Activated CD8-positive, alpha-beta T cell treated with anti-CD3 and anti-CD28 coated beads, Interleukin-2, amount 10 ng/mL, durations not matched to agents 7 days and 5 days (primary cell): ENCODE measurements at places on chromosomes 16 and 17. TPM values are rescaled to one million over a fixed set of nuclear protein-coding genes. Genes with fewer than 3 reads are reported as not detected.

GRCh38 chr16:2748757-2749455 is 3.5 kb upstream of the SRRM2 start:
- H3K36me3 ChIP-seq: peaks cover 22% of the 10 kb centered on the region
- H3K27ac ChIP-seq: no peak overlapping the region
- H3K4me1 ChIP-seq: peaks cover 31% of the 10 kb centered on the region

GRCh38 chr17:48624544-48625494 is 1.3 kb downstream of the HOXB9 start:
- no peak for DNase-seq
- no peak overlapping the region for H3K27ac ChIP-seq
- no peaks in the 10 kb centered on the region for H3K36me3 ChIP-seq
- peaks cover 18% of the 10 kb centered on the region for H3K4me1 ChIP-seq
- peaks cover 81% of the 10 kb centered on the region for H3K27me3 ChIP-seq
- peak overlapping the region; percentile 73 for H3K4me3 ChIP-seq

GRCh38 chr16:67748834-67749233 is 29.7 kb upstream of the GFOD2 start:
- peaks cover 2% of the 10 kb centered on the region for H3K36me3 ChIP-seq
- peak overlapping the region; percentile 30 for H3K27ac ChIP-seq
- H3K4me3 ChIP-seq: no peak overlapping the region

DNA sequence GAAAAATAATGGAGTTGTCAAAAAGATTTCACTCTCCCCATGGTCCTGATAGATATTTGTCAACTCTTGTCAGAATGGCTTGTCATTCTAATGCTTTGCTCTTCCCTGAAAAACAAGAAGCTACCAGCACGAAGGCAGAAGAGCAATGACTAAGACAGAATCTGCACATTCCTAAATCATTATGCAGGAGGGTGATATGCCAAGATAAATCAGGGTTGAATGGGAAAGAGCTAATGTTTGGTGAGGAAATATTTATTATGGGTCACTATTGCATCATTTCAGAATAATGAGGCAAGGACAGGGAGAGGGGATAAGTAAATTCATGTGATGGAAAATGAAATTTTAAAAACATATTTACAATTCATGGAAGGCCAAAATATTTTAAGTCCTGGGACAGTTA is 297.5 kb upstream of the XYLT1 start:
- H3K27me3 ChIP-seq: peaks cover 2% of the 10 kb centered on the region
- H3K4me3 ChIP-seq: no peak overlapping the region
- H3K36me3 ChIP-seq: no peaks in the 10 kb centered on the region

GRCh38 chr16:60463986-60464385 is 1572.3 kb downstream of the CDH8 start:
- H3K36me3 ChIP-seq: no peaks in the 10 kb centered on the region
- no peak overlapping the region for H3K4me3 ChIP-seq
- DNase-seq: no peak
- H3K27me3 ChIP-seq: no peaks in the 10 kb centered on the region
- no peak overlapping the region for H3K27ac ChIP-seq

DNA sequence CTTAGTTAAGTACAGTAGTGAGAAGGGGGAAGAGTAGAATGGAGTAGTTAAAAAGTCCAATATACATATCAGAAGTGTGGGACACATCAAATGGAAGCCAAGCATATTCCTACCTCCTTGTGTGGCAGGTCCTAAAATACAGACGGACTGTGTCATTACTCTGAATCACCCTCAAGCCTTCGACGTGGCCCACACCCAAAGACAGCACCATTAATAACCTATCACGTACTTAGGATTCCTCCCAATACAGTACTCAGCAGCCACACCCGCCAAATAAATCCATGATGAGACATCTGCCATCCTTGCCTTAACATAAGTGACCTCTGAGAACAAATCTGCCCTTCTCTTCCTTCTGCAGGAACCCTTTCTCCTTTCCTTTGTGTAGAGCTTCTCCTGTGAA is 38.9 kb downstream of the UBE2G1 start:
- H3K4me1 ChIP-seq: peaks cover 8% of the 10 kb centered on the region
- DNase-seq: no peak
- no peak overlapping the region for H3K4me3 ChIP-seq
- H3K36me3 ChIP-seq: peaks cover 37% of the 10 kb centered on the region

DNA sequence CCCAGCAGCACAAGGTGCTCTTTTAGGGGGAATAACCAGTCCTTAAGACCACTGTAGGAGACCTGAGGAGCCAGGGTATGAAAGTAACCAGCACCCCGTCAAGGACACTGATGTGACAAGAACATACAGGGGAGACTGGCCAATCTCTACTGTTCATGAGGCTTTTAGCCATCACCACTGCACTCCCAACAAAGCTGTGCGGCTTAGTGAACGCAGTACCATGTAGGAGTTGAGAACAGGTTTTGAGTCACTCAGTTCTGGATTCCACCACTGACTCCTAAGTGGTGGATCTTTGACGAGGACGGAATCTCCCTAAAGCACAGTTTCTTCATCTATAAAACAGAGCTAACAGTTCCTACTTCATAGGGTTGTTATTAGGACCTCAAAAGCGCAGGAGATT is 26.8 kb downstream of the COG4 start:
- H3K4me1 ChIP-seq: peaks cover 22% of the 10 kb centered on the region
- H3K27ac ChIP-seq: no peak overlapping the region
- DNase-seq: no peak
- H3K4me3 ChIP-seq: no peak overlapping the region
- H3K36me3 ChIP-seq: peaks cover 59% of the 10 kb centered on the region
- no peaks in the 10 kb centered on the region for H3K27me3 ChIP-seq

GRCh38 chr17:41519501-41520224 is 973 bp upstream of the KRT15 start:
- H3K4me3 ChIP-seq: no peak overlapping the region
- no peaks in the 10 kb centered on the region for H3K36me3 ChIP-seq
- no peak for DNase-seq
- no peaks in the 10 kb centered on the region for H3K4me1 ChIP-seq
- H3K27ac ChIP-seq: no peak overlapping the region

DNA sequence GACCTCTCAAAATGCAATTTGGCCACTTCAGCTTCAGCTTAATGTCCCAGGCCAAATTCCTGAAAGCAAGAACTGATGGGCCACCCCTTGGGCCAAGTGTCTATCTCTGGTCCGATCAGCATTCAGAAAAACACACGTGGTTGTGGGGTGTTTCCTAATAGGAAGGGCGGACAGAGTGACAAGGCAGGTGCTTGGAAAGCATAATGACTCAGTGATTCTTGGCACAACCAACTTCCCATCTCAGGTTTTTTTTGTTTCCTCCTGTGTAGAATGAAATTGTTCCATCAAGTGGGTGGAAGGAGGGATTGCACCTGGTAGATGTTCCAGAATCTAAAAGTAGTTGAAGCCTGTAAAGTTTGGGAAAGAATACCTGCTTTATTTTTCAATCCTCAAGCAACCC is 155.6 kb downstream of the HS3ST2 start:
- peaks cover 6% of the 10 kb centered on the region for H3K27me3 ChIP-seq
- DNase-seq: no peak
- no peak overlapping the region for H3K27ac ChIP-seq
- H3K36me3 ChIP-seq: no peaks in the 10 kb centered on the region
- no peak overlapping the region for H3K4me3 ChIP-seq

DNA sequence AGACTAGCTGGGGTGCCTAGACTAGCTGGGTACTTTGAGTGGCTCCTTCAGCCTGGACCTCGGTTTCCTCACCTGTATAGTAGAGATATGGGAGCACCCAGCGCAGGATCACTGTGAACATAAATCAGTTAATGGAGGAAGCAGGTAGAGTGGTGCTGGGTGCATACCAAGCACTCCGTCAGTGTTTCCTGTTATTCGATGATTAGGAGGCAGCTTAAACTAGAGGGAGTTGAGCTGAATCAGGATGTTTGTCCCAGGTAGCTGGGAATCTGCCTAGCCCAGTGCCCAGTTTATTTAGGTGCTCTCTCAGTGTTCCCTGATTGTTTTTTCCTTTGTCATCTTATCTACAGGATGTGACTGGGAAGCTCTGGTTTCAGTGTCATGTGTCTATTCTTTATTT is 8.4 kb upstream of the TMEM235 start:
- peaks cover 11% of the 10 kb centered on the region for H3K4me1 ChIP-seq
- peaks cover 53% of the 10 kb centered on the region for H3K36me3 ChIP-seq
- no peak overlapping the region for H3K4me3 ChIP-seq

GRCh38 chr17:33986566-33986965 is 268.5 kb upstream of the CCL2 start:
- H3K4me1 ChIP-seq: no peaks in the 10 kb centered on the region
- no peak for DNase-seq
- no peak overlapping the region for H3K4me3 ChIP-seq
- H3K36me3 ChIP-seq: no peaks in the 10 kb centered on the region

DNA sequence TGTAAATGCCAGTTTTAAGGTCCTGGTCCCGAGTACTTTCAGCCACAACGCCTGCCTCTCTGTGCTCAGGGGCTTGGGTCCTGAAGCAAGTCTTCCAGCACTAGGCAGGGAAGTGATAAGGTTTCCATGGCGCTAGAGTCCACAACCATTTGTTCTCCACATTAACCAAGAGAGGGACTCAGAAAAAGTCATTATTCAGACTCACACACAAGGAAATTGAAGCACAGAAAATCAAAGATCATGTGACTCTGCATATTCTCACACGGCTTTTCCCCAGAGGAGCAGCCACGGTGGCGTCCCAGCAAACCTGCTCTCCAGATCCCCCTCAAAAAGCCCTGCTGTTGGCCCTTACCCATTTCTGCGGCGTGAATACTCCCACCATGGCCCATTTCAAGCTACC is 9.7 kb downstream of the ENPP7 start:
- peaks cover 4% of the 10 kb centered on the region for H3K4me1 ChIP-seq
- peaks cover 10% of the 10 kb centered on the region for H3K27me3 ChIP-seq
- H3K36me3 ChIP-seq: no peaks in the 10 kb centered on the region

DNA sequence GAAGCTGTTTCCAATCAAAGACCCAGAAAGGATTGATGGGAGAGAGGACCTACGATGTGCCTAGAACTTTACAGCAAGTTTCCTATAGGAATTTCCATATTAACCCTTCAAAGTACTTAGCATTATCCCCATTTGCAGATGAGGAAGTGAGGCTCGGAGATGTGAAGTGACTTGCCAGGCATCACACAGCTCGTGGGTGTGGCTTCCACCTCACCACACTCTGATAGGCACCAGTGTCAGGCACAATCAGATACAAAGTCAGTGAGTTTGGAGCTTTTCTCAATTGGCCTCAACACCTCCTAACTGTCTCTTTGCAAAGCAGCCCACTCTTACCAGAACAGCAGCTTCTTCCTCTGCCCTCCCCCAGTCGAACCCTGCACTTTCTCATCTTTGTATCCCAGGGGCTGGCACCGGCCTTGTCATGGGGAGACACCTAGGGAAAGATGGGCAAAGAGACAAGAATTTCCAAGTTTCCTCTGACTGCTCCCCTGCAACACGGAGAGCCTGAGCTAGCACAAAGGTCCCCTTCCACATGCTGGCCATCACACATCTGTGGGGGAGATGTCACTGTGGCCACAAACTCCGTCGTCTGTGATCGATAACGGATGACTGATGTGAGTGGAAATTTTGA is 37.4 kb upstream of the CCL1 start:
- H3K36me3 ChIP-seq: no peaks in the 10 kb centered on the region
- no peak for DNase-seq
- peaks cover 37% of the 10 kb centered on the region for H3K4me1 ChIP-seq
- no peak overlapping the region for H3K27ac ChIP-seq
- H3K4me3 ChIP-seq: no peak overlapping the region

DNA sequence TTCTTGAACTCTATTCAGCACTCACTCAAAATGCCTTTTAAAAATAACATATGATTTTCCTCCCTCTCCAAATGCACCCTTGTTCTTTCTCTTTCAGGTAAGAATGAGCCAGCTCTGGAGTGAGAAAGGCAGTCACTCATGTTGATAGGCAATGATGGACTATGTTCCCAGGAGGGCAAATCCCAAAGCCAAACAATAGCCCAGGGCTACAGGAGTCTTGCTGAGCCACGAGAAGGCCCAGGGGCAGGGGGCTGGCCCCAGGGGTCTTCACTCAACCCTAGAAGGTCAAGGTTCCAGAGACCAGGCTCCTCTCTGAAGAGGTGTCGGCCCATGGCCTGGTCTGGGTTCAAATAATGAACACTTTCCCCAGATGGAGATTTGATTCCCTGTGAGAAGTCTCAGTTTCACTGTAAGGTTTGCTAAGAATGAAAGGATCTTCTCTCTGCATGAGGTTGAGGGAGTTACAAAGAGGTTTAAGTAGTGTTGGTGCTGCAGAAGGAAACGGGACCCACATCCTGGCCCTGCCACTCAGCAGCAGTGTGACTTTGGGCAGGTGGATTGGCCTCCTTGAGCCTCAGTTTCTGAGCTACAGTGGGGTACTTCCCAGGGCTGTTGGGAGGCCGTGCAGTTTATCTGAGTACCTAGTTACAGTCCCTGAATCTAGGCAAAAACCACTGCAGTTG is 49.0 kb downstream of the RTN4RL1 start:
- H3K4me1 ChIP-seq: peaks cover 31% of the 10 kb centered on the region
- H3K27ac ChIP-seq: peak overlapping the region; percentile 22
- peaks cover 11% of the 10 kb centered on the region for H3K27me3 ChIP-seq
- no peaks in the 10 kb centered on the region for H3K36me3 ChIP-seq
- DNase-seq: peak; percentile 65

DNA sequence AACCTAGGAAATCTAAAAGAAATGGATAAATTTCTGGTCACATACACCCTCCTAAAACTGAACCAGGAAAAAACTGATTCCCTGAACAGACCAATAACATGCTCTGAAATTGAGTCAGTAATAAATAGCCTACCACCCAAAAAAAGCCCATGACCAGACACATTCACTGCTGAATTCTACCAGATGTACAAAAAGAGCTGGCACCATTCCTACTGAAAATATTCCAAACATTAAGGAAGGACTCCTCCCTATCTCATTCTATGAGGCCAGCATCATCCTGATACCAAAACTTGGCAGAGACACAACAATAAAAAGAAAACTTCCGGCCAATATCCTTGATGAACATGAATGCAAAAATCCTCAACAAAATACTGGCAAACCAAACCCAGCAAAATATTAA is 52.9 kb downstream of the TTC19 start:
- H3K36me3 ChIP-seq: peaks cover 62% of the 10 kb centered on the region
- H3K27me3 ChIP-seq: no peaks in the 10 kb centered on the region
- H3K27ac ChIP-seq: no peak overlapping the region
- no peak for DNase-seq

DNA sequence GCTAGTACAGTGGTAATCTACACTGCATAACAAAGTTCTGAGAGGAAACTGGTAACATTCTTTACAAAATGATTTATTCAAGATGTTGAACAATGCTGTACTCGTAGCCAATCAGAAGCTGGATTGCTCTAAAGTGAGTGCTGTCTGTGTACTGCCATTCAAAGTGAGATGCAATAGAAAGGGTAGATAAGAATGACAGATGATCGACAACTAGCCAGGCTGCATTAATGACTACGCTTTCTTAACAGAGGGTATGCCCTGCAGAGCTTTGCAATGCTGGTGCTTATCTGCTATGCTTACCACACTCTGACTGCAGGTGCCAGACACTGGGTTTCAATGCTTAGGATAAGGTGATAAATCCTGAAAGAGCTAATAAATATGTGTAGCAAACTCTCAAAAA is 46.1 kb upstream of the SLC25A19 start:
- no peak for DNase-seq
- H3K27ac ChIP-seq: peak overlapping the region; percentile 3
- peaks cover 78% of the 10 kb centered on the region for H3K4me1 ChIP-seq
- peaks cover 40% of the 10 kb centered on the region for H3K36me3 ChIP-seq

Gene RCVRN
- not detected for total RNA-seq

Gene KRT31
- not detected for total RNA-seq

Gene RNF227
- total RNA-seq: 4.2 TPM

Gene TMEM238L
- not detected for total RNA-seq
